ENCODE measurements at places on chromosomes 3 and 15.

DNA sequence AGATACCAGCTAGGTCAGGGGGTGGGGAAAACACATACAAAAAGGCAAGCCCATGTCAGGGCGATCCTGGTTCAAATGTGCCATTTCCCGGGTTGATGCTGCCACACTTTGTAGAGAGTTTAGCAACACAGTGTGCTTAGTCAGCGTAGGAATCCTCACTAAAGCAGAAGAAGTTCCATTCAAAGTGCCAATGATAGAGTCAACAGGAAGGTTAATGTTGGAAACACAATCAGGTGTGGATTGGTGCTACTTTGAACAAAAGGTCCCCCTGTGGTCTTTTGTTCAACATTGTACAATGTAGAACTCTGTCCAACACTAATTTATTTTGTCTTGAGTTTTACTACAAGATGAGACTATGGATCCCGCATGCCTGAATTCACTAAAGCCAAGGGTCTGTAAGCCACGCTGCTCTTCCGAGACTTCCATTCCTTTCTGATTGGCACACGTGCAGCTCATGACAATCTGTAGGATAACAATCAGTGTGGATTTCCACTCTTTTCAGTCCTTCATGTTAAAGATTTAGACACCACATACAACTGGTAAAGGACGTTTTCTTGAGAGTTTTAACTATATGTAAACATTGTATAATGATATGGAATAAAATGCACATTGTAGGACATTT lies 28.9 kb downstream of the TPM1 start:
- no peak for DNase-seq

DNA sequence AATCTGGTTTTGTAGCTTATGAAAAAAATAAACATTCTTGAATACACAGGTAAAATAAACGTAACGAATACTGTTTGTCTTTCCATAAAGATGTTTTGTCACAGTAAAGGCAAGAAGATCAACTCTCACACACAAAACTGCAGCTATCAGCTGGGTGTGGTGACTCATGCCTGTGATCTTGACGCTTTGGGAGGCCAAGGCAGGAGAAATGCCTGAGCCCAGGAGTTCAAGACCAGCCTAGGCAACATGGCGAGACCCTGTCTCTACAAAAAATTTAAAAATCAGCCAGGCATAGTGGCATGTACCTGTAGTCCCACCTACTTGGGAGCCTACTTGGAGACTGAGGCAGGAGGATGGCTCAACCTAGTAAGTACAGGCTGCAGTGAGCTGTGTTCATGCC lies 39.6 kb downstream of the CBLB start:
- DNase-seq, result peak; percentile 49

DNA sequence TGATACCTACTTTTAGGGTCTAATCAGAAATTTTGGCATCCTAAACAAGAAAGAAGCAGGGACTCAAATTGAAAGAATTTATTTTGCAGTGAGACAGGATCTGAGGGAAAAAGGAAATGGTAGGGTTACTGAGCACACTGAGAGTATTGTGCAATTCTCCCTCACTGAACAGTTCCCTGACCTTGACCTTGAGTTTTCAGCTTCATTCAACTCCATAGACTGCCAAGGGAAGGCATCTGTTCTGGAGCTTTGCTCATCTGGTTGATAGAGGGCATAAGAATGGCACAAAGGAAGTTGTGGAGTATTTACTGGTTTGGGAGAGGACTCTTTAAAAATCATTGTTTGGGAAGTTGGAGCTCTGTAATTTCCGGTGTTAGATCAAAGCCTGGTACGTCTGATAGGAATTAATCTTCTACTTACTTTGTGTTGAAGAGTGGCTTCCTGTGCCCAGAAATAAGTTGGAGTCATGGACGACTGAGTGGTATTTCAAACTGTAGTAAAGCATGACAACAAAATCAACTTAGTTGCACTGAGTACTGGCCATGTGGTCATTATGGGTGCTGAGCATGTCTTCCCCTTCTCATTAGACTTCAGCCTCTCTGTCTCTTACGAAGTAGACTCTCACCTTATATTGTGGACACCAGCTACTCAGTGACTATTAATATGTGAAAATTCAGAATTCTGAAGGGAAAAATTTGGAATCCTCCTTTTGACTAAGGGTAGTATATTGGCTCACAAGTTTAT lies 40.8 kb downstream of the CLDN1 start:
- DNase-seq, result no peak

GRCh38 chr15:65339416-65339815 lies 34.9 kb downstream of the RNU5B-1 start:
- DNase-seq, result no peak

GRCh38 chr3:114318295-114318694 lies 24.5 kb downstream of the TIGIT start:
- peak; percentile 50 for DNase-seq

DNA sequence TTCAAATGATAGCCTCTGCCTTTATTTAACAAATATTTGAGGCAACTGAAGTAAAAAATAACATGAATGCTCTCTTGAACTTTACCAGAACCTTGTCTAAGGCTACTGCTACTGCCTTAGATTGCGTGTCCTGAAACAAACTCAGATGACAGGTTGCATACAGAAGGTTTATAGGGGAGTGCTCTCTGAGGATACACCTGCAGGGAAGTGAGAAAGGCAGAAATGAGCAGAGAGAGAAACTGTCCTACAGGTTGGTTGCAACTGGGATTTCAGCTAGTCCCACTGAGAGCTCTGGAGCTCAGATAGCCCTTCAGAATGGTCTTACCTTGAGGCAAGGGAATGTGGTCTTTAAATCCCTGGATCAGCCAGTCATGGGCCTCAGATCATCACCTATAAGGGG lies 165.5 kb downstream of the IL5RA start:
- DNase-seq, result no peak

DNA sequence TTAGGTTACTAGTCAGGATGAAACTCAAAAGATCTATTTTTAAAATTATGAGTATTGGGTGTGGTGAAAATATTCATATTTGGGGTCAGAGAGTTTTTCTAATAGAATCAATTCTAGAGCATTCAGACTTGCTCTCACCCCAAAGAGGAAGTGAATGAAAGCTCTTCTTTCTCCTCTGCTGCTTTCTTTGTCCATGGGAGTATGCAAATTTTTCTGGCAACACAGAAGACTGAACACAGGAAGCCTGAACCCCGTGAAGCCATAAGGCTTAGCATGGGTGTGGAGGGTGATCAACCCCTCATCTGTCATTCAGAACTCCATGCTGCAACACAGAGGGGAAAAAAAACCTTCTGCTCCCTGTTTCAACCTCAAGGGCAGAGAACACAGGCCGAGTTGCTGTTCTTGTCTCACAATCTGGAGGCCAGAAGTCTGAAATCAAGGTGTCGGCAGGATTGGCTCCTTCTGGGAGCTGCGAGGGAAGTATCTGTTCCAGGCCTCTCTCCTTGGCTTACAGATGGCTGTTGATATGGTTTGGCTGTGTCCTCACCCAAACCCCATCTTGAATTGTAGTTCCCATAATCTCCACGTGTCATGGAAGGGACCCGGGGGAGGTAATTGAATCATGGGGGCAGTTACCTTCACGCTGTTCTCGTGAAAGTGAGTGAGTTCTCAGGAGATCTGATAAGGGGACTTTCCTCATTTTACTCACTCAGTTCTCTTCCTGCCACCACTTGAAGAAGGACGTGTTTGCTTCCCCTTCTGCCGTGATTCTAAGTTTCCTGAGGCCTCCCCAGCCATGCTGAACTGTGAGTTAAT lies 33.7 kb upstream of the CD47 start:
- peak; percentile 66 for DNase-seq

DNA sequence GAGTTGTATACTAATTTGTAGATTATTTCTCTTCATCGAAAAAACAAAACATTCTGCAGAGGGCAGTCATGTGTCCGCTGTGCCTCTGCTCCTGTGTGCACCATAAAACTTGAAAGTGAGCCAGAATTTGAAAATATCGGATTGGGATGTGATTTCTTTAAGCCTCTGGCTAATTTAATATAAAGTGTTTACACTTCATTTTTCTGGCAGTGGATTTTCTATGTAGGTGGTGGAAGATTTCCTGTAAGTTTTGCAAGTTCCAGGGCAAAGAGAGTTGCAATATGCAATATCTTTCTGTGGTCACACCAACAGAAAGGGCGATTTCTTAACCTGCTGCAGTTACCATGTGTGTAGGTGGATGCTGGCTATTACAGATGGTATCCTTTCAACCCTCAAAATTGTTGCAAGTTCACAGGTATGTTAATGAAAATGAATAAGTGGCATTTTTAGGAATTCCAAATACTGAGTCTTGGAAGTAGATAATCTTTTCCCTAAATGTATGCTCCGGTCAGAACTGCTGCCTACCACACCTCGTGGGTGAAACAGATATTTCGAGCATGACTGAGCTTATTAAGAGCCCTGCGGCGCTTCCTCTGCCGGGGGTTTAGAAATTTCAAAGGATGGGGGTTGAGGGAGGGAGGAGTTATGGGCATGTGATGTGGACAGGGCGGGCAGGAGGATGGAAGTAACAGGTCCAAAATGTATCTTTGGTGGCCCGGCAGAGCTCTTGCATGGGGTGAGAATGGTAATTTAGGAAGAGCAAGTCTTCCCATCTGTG lies 134.0 kb downstream of the PGPEP1L start:
- DNase-seq, result no peak

GRCh38 chr3:31105438-31106077 lies 211.1 kb upstream of the GADL1 start:
- DNase-seq, result peak; percentile 8
